ENCODE measurements at places on chromosomes 7 and 10.

- DNase-seq: no peak
Observed at GRCh38 chr10:35035606-35036005, 54.5 kb downstream of the CUL2 start.

GRCh38 chr7:108345710-108346336 lies 110.4 kb downstream of the NRCAM start:
- DNase-seq: no peak

GRCh38 chr10:33355274-33355673 lies 20.8 kb upstream of the NRP1 start:
- no peak for DNase-seq

GRCh38 chr7:50376056-50376820 lies 71.7 kb downstream of the IKZF1 start:
- DNase-seq: no peak

DNA sequence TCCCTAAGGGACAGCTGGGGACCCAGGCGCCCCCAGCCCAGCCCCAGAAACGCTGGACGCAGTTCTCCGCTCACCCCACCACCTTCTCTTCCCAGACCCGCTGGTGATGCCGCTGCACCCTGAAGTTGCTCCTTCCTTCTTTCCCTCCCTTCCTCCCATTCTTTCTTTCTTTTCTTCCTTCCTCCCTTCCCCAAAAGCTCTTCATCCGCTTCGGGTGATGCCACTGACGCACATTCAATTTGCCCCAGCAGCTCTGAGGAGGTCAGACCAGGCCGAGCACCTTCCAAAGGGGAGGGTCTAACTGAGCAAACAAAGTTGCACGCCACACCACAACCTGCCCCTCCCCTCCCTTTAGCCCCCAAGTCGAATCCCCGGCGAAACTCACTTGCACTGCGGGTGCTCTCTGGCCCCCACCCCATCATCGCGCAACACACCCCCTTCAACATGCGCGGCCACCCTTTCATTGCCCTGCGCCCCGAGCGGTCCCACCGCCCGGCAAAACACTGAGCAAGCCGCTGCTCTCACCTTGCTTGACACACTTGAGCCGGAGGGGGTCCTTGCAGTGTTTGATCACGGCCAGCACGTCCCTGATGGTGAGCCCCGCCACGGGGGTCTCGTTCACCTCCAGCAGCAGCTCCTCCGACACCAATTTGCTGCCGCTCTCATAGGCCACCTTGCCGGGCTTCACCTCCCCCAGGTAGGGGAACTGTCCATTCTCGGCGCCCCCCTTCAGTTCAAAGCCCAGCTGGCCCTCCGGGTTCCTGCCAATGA lies 787 bp downstream of the MAGI2 start:
- DNase-seq: no peak

DNA sequence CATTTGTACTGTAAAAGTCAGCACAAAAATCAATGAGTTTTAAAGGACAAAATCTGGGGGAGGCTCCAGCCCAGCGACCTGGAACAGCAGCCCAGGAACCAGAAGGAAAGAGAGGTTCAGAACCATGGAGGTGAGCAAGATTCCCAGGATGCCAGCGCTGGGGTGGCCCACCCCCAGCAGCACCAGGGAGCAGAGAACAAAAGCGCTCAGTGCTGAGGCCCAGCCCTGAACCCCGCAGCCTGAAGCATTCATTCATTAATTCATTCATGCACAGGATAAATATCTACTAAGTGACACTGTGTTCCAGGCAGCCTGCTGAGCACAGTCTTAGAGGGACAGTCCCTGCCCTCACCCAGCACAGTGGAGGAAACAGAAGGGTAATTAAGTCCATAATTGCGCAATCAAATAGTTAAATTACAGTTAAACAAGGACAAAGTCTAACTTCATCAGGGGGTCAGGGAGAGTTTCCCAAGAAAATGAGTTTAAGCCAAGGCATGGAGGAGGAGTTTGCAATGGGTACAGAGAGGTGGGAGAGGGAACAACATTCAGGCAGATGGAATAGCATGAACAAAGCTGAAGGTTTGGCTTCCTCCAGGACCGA lies 202.3 kb downstream of the GRID1 start:
- DNase-seq: no peak

- DNase-seq: no peak
Observed at GRCh38 chr10:124239696-124240095, 146.3 kb upstream of the CHST15 start.

GRCh38 chr10:44569193-44570091 lies 184.5 kb upstream of the CXCL12 start:
- no peak for DNase-seq

GRCh38 chr10:73655257-73655989 lies 406 bp downstream of the SYNPO2L start:
- no peak for DNase-seq

DNA sequence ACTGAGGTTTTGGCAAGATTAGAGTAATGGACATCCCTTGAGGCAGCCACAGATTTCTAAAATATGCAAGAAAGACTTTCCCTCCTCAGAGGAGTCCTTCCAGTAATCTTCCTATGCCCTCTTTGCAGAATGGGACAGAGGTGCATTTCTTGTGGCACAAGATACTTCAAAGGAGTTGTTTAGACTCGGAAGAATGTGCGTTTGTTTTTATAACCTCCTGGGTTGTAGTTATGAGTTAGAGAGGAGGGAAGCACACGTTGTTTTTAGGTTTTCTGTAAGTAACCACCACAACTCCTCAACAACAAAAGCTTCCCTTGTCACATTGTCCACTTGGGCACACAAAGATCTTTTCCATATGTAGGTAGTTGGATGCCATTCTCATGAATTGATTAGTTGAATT lies 78.1 kb upstream of the GLI3 start:
- DNase-seq: no peak

DNA sequence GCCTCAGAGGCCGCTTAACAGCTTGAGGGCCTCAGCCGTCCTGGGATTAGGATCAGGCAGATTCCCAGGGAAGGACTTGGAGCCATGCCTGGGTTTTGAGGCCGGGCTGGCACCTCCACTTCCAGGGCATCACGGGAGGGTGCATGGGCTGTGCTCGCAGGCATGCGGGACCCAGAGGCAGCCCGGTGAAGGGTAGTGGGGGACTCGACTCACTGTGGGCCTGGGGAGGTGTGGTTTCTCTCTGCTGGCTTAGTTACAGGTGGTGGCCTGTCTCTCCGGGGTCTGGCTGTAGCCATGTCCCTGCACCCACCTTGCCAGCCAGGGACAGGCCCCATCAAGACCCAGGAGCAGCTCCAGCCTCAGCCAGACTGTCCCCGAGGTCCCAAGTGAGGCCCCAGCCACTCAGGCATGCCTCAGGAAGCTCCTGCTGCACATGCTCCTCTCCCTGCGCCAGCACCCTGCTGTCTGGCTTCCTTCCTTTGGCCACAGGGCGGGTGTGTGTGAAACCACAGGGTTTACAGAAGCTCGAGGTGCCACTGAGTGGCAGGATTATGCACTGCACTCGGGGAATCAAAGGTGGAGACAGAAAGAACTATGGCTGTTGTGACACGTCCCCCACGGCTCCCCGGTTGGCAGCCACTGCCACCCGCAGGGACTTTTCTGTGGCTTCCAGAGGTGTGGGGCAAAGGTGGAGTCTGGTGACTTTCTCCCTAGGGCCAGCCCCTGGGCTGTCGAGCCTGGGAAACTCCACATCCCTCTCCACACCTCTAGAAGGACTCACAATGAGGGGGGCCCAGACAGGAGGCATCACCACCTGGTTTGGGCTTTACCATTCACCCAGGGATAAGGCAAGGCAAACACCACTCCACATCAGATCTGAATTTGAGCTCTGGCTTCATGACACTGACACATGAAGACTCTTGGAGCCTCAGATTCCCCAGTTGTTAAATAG lies 19.7 kb downstream of the GOLGA7B start:
- peak; percentile 66 for DNase-seq

GRCh38 chr10:45373576-45374349 lies at the start of gene ALOX5:
Gene ALOX5 (plus strand): TSS chr10:45374216. CDS start chr10:45374280, 64 bp downstream.
- DNase-seq: no peak

DNA sequence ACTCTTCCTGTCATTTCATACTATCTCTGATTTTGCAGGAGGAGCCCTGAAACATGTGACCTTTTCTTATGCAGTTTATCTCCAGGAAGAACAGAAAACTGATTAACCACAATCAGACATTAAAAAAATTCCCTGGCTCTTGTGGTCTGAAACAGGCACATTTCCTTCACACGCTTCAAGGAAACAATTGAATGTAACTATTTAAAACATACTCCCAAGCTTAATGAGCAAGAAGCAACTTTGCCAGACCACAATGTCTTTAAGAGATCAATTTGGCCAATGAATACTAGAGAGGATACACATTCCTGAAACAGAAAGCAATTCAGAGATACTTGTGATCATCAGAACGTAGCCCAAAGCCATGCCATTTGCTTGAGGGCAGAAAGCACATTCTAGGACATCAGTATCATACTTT lies 65.8 kb downstream of the PIP4K2A start:
- DNase-seq: no peak

GRCh38 chr10:24343686-24344085 lies 134.7 kb downstream of the KIAA1217 start:
- no peak for DNase-seq

DNA sequence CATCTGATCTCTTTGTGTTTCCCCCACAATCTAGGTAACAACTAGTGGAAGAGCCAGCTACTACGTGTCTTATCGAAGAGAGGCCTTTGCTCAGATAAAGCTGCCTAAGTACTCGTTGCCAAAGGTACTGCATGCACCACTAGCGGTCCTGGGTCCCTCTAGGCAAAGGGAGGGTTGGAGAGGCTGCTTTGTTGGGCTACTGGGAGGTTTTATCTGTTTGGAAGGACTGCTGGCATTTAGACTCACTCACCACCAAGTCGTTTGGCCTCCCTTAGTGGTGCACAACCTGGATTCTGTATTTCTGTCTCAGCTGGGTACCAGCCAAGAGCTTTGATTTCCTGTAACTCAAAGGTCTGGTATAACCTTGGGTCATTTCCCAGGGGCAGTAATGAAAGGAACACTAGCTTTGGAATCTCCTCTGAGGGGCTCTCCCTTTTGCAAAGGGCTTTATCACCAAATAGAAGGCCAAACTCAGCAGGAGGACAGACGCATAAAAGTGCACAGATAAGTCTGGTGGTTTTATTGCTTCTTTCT lies 498.3 kb downstream of the SORCS3 start:
- DNase-seq: no peak

GRCh38 chr10:61099756-61100155 lies 155.8 kb upstream of the RHOBTB1 start:
- DNase-seq: no peak

GRCh38 chr10:84344526-84344925 lies 16.1 kb downstream of the CCSER2 start:
- DNase-seq: no peak

DNA sequence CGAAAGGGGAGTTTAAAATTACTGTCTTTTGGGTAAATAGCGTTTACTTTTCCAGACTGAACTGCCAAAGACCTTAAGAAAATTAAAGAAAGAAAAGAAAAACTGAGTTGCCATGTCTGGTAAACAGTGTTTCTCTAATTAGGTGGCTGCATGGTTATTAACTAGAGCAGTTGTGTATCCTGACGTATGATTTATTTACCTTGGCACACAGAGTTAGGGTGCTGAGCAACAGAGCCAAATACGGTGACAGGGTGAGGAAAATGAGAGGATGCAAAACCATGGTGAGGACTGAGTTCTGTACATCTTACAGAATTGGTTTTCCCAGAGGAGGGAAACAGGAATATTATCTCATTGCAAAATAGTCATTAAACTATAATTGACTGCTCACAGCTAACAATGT lies 546.4 kb upstream of the FZD8 start:
- DNase-seq: no peak

- DNase-seq: no peak
Observed at GRCh38 chr10:79056736-79057391, 11.9 kb upstream of the ZMIZ1 start.

- no peak for DNase-seq
Observed at GRCh38 chr7:368651-369475, 78.9 kb downstream of the FOXL3 start.

GRCh38 chr10:21534604-21535493 lies 817 bp downstream of the MLLT10 start:
- no peak for DNase-seq

DNA sequence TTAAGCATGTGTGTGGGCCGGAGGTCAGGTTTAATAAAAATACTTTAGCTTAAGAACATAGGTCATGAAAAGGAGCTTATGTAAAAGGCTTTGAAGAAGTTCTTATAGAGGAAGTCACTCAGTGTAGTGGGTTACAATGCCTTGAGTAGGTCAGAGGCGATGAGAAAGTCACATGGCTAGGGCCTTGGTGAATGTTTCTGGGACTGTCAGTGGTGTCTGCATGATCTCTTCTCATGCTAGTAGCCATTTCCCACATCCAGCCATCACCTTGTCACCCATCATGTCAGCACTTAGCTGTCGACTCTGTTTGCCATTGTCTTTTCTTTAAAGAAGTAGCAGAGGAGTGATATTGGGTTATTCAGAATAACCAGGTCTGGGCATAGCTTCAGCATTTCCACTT lies 236.6 kb downstream of the CDK14 start:
- no peak for DNase-seq

GRCh38 chr10:69956741-69957230 lies 95.9 kb upstream of the MACROH2A2 start:
- no peak for DNase-seq

- no peak for DNase-seq
Observed at GRCh38 chr10:77513781-77514331, 123.8 kb downstream of the KCNMA1 start.

- DNase-seq: no peak
Observed at GRCh38 chr10:88182601-88182930, 319.1 kb downstream of the PTEN start.

DNA sequence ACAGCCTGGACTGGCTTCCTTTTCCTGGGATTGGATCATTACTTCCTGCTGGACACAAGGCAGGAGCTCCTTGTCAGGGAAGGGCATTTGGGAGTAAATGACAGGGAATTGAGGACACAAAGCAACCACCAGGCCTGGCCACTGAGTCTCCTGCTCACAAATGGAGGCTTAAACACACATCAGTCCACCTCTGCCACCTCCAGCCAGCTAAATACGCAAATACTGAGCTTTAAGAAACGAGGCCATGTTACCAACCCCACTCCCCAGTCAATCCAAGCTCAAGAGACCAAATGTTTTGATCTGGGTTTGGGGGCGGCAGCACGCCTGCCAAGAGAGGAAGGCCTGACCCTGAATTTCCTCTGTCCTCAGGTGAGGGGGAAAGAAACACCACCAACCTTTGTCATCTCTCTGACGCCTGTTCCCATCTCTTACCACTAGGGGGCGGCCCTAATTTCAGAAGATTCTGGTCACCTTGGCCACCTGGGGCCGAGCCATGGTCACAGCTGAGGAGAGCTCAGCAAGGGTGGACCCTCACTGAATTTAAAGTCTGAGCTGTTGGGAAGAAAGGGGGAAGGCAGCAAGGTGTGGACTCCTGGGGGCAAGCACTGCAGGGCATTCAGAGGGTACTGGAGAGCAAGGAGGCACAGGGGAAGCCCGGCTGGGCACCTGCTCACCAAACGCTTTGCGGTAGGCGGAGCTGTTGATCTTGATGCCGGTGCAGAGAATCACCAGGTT lies 16.5 kb downstream of the AIFM2 start:
- peak; percentile 37 for DNase-seq

Data from stimulated activated CD8-positive, alpha-beta memory T cell treated with anti-CD3 and anti-CD28 coated beads, Interleukin-7, amount 100 ng/mL, for 48 hours (primary cell).